Esophagus mucosa (tissue), 1 donor: ENCODE measurements at places on chromosomes 2 and 18. TPM values are rescaled to one million over a fixed set of nuclear protein-coding genes. Genes with fewer than 3 reads are reported as not detected.

The SERPINB10 gene
- 0.36 TPM for total RNA-seq

The HSPD1 gene
- 127 TPM for total RNA-seq

The RAD51AP2 gene
- total RNA-seq, result 0.16 TPM

The NEU2 gene
- total RNA-seq, result not detected

The FBXO48 gene
- total RNA-seq, result 1.00 TPM

The REG1B gene
- not detected for total RNA-seq

The ATG16L1 gene
- total RNA-seq, result 13.9 TPM

The RBFA gene
- 19.4 TPM for total RNA-seq

The LOXL3 gene
- total RNA-seq, result 0.52 TPM

The DPYSL5 gene
- not detected for total RNA-seq

The RSAD2 gene
- 1.6 TPM for total RNA-seq

The POTEJ gene
- not detected for total RNA-seq

The DYSF gene
- total RNA-seq, result 3.4 TPM

The TNS1 gene
- total RNA-seq, result 27.7 TPM

The EVX2 gene
- not detected for total RNA-seq

The THSD7B gene
- total RNA-seq, result 0.88 TPM

The CCDC85A gene
- 0.24 TPM for total RNA-seq

The KCNIP3 gene
- total RNA-seq, result 0.96 TPM

The NR4A2 gene
- 3.1 TPM for total RNA-seq

The CDH2 gene
- not detected for total RNA-seq

The SPC25 gene
- total RNA-seq, result 6.0 TPM

The CCDC141 gene
- 0.28 TPM for total RNA-seq

The ANKRD62 gene
- 0.48 TPM for total RNA-seq

The HRH4 gene
- total RNA-seq, result 0.28 TPM

The RESP18 gene
- not detected for total RNA-seq

The TEKT4 gene
- not detected for total RNA-seq

The RNF125 gene
- total RNA-seq, result 1.8 TPM

The FAM237A gene
- total RNA-seq, result not detected

The PSMA8 gene
- total RNA-seq, result not detected

The SLC8A1 gene
- 1.3 TPM for total RNA-seq

The PARD6G gene
- 33.8 TPM for total RNA-seq

The TUBB8B gene
- total RNA-seq, result not detected

The VSNL1 gene
- 65.6 TPM for total RNA-seq

The PTGR3 gene
- 21.2 TPM for total RNA-seq

The VWC2L gene
- not detected for total RNA-seq

The REG3G gene
- total RNA-seq, result not detected

The STARD6 gene
- total RNA-seq, result not detected

The KRCC1 gene
- total RNA-seq, result 15.5 TPM

The CRYGD gene
- total RNA-seq, result not detected

The HAUS1 gene
- total RNA-seq, result 18.4 TPM

The IMPACT gene
- 31.2 TPM for total RNA-seq

The RNU2-63P gene
- 5.2 TPM for total RNA-seq

The SERPINB12 gene
- total RNA-seq, result 0.60 TPM

The RAB27B gene
- 35.3 TPM for total RNA-seq

The TMEM247 gene
- total RNA-seq, result not detected

The DAW1 gene
- not detected for total RNA-seq

The E2F6 gene
- total RNA-seq, result 5.0 TPM

The IGFBP5 gene
- 34.9 TPM for total RNA-seq

The TRAPPC12 gene
- total RNA-seq, result 61.7 TPM

The MAB21L4 gene
- total RNA-seq, result 148 TPM

The TDRD15 gene
- not detected for total RNA-seq
